ENCODE measurements at places on chromosomes 13 and 19.
A peak's percentile ranks its signal among the peaks of the same experiment; 100 is the strongest.

GRCh38 chr19:33879818-33880575 is 83.3 kb downstream of the KCTD15 start:
- DNase-seq, result no peak

GRCh38 chr13:23828086-23828485 is 61.1 kb downstream of the MIPEP start:
- DNase-seq, result no peak

DNA sequence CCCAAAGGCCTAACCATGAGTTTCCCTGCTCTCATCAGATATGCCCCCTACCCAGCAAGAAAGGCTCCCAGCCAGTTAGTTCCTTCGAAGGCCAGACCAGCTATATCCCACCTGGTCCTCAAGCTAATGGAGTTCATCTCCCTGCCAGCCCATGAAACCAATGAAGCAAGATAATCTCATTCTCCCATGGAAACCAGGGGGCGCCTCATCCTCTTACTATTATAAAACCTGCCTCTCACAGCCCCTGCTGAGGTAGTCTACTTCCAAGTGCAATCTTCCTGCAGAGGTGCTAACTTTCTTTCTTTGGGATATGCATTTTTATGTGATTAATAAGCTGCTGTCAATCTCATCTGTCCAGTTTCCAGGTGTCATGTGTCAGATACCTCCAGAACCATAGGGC is 34.0 kb upstream of the ZNF573 start:
- no peak for DNase-seq

DNA sequence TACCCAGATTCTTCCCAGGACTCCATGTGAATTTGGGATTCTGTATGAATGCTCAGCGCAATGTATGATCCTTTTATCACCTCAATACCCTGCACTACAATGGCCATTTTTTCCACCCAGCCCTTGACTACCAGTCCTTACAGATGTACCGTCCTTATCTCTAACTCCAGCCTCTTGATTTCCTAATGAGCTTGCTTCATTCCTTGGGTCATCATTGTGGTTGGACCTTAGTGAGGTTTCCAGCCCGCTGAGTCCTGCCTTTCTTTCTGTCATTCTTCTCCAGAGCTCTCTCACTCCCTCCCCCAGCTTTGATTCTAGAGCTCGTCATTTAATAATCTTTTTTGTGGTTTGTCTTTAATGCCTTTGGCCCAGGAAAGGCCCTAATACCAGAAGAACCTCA is 438.5 kb downstream of the ZNF536 start:
- DNase-seq, result no peak

GRCh38 chr19:17214508-17215126 is 540 bp upstream of the USE1 start:
- DNase-seq, result no peak

DNA sequence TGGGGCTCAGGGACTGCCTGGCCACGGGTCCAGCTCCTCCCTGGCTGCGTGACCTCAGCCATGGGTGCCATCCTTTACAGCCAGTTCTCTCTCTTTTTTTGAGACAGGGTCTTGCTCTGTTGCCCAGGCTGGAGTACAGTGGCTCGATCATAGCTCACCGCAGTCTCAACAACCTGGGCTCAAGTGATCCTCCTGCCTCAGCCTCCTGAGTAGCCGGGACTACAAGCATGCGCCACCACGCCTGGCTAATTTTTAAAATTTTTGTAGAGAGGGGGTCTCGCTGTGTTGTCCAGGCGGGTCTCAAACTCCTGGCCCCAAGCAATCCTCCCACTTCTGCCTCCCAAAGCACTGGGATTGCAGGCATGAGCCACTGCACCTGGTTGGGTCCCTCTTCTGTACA is 75.4 kb downstream of the PTPRS start:
- DNase-seq, result no peak

DNA sequence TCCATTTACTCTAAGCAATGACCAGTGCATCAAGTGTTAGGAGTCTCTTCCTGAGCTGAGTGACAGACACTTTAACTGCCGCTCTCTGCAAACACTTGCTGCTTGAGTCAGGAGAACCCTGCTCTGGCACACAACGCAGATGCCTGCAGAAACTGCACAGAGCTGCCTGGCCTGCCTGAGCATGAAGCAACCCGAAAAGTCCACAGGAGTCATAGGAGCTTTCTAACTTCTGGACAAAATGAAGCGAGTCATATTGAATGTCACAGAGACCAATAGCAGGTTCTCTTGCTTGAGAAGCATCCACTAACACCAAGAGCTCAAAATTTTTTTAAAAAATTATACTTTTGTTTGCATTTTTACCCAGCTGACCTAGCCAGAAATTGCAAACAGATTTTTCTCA is 232.4 kb downstream of the LHFPL6 start:
- peak; percentile 22 for DNase-seq

- DNase-seq, result peak; percentile 70
Measured at GRCh38 chr19:32224371-32225244, 120.8 kb upstream of the ZNF507 start.

DNA sequence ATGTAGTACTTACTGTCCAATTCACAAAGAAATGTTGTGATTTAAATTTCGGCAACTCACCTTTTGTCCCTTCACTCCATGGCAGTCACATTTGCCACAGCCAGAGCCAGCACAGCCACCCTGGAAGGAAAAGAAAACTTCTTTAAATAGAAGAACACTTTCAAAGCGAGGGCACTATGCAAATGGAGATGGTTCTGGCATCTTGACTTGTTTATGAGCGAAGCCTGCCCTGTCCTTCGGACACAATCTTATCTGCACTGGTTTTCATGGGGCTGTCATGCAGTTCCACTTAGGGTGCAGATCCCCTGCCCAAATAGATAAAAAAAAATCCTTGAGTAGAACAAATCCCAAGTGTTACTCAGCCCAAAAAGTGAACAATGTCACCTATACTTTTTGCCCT is 64.3 kb downstream of the COL4A1 start:
- DNase-seq, result no peak

GRCh38 chr13:25847635-25848626 is 203.9 kb downstream of the SHISA2 start:
- no peak for DNase-seq

- DNase-seq, result no peak
Measured at GRCh38 chr19:54316746-54317107, 3.8 kb upstream of the LILRA5 start.

- no peak for DNase-seq
Measured at GRCh38 chr13:66581675-66582074, 648.5 kb downstream of the PCDH9 start.

GRCh38 chr13:29884671-29885430 is 34.4 kb upstream of the UBL3 start:
- DNase-seq, result no peak

GRCh38 chr19:30449673-30450072 is 77.5 kb downstream of the ZNF536 start:
- DNase-seq, result no peak

All from uterus (tissue), 4 donors.